ENCODE measurements at places on chromosomes 3 and 15.
A peak's percentile ranks its signal among the peaks of the same experiment; 100 is the strongest.

GRCh38 chr3:81485444-81485865 is 276.0 kb downstream of the GBE1 start:
- no peak for DNase-seq

DNA sequence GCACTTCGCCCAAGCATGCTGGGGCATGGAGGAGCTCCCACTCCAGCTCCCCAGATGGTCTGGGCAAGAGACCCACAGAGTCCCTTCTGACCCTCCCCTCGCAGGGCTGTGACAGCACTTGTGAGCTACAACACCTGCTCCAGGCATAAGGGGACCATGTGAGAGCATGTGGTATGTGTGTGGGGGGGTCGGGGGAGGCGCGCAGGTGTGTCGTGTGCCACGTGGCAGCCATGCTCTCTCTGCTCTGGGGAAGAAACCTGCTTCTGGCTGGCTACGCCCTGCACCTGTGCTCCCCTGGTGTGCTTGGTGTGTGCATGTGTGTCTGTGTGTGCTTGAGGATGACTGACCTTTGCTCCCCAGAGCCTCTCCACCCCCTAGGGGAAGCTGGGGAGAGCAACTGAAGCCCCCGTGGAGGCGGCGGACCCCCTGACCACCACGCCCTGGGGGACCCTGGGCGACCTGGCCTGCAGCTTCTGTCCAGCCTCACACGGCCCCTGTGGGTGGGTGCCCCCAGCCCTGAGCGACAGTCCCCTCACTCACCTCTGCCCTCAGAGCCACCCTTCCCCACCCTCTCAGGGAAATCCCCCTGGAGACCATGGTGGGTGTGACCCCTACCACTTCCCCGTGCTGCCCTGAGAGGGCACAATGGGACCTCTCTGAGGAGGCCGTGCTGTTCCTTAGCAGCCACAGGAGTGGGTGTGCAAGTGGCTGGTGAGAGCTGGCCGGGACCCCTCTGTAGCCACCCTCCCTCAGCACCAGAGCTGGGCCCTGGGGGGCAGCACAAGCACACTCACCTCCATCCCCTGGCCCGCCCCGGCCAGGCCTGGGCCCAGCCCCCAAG is 16.6 kb upstream of the SEC13 start:
- no peak for DNase-seq

DNA sequence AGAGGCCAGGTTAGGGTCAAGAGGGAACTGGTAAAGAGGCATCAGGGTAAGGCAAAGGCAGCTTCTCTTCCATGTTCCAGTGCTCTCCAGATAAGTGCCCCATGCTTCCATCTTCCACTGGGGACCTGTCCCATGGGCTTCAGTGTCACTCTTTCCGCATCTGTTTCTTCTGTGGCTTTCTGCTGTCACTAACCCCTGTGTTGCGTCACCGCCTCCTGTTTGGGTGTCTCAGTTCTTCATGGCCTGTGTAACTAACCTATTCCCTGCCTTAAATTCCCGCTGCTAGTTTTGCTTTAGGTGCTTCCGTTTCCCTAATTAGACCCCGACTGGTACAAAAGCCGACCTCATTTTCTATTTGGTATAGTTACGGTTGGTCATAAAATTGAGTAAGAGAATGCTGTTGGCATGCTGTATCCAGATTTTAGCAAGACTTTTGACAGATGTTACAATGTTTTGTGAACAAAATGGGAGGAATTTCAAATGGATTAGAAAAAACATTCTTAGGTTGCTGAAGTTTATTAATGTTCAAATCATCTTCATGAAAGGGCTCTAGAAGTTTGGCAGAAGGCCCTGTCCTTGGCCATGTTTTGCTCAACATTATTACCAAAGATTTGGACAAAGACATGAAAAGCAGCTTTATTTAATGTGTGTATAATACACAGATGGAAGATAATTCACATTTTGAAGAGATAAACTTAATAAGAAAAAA is 245.3 kb downstream of the BBX start:
- no peak for DNase-seq

GRCh38 chr3:138854940-138855339 is 20.2 kb upstream of the PIK3CB start:
- no peak for DNase-seq

DNA sequence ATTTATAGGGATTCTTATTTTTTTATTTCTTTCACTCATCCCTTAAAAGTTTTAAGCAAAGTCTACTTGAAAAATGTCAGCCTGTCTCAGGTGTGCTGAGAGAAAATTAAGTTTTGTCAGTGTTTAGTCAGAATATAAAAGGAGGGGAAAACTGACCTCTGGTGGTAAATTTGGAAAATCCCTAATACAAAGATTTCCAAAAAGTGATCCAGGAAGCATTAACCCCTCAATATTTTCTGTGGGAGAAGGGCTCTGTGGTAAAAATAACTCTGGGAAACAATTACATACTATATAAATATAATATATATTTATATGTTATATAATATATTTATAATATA is 41.0 kb upstream of the FRMD4B start:
- no peak for DNase-seq

DNA sequence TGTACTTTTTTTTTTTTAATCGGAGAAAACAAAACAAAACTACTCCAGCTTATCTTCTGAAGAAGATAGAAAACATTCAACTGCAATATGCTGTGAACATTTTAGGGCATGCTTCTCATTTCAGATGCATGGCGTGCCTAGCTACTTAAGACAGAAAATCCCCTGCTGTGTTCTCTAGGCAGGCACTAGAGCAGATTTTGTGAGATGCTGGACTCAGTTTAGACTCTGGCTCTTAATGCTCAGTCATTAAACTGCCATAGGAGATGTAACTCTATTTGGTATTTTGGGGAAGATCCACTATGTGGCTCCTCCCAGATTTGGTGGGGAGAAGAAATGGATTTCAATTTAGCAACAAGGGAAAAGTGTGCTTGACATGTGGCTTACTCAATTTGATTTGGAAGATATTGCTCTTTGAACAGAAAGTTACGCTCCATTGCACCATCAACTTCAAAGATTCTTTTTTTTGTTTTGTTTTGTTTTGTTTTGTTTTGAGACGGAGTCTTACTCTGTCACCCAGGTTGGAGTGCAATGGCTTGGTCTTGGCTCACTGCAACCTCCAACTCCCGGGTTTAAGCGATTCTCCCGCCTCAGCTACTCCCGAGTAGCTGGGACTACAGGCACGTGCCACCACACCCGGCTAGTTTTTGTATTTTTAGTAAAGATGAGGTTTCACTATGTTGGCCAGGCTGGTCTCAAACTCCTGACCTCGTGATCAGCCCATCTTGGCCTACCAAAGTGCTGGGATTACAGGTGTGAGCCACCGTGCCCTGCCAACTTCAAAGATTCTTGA is 62.0 kb upstream of the LEKR1 start:
- no peak for DNase-seq

GRCh38 chr3:155853214-155854140 is 750 bp downstream of the SLC33A1 start:
- peak; percentile 45 for DNase-seq

DNA sequence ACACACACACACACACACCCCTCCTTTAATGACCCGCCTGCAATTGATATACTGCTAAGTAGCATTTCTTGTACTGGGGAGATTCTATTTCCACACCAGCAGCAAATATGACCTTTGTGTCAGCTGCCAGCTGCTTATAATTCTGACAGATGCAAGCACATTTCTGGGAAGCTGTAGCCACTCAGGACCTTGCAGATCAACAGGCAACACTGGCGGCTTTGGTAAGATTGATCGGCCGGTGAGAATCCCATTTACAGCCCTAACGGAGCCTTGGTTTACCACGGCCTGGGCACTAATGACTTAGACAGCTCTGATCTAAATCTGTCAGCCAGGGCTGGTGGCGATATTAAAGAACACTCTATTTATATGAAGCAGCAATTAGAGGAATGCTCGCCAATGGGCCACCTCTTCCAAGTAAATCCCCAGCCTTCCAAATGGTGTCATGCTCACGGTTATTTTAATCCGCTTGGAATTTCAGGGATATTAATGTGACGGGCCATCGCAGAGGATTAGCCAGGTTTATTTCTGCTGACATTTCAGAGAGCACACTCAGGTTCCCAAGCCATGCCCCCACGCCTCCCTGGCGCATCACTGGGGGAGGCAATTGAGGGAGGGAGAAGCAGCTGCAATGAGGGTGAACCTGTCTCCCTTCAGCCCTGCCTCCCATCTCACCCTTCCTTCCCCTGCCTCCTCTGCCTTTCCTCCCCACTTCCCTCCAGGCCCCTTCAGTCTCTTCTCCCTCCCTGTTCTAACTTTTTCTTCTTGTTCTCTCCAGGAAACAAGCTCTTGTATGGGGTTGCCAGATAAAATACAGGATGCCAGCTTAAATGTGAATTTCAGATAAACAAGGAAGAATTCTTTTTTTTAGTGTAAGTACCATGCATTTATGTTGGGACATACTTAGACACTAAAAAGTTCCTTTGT is 287.0 kb downstream of the TLE3 start:
- no peak for DNase-seq

DNA sequence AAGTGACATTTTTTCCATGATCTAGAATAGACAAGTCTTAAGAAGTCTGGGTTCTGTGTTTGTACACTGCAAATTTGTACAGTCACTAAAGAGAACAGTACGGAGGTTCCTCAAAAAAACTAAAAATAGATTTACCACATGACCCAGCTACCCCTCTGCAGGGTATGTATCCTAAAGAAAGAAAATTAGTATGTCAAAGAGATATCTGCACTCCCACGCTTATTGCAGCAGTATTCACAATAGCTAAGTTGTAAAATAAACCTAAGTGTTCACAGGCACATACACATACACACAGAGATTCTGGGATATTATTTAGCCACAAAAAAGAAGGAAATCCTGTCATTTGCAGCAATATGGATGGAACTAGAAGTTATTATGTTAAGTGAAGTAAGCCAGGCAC is 120.4 kb downstream of the ZIC1 start:
- DNase-seq = no peak

DNA sequence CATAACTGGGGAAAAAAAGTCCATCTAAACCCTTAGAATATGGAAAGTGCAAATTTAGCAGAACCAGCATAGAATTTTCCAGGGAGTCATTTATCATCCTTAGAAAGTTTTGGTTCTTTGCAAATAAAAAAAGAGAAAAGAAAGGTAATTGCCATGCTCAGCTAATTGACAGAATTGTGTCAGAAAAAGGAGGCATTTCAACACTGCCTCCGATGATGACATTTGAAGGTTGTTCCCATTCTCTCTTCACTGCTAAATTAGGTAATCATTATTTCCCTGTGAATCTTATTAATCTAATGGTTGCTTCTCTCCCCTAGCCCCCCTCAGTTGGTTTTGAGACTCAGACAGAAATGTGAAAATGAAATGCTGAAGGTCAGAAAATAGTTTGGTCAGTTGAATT is 139.2 kb downstream of the PDCD6IP start:
- DNase-seq = no peak

- no peak for DNase-seq
Measured at GRCh38 chr15:66196602-66197001, 56.9 kb downstream of the MEGF11 start.

DNA sequence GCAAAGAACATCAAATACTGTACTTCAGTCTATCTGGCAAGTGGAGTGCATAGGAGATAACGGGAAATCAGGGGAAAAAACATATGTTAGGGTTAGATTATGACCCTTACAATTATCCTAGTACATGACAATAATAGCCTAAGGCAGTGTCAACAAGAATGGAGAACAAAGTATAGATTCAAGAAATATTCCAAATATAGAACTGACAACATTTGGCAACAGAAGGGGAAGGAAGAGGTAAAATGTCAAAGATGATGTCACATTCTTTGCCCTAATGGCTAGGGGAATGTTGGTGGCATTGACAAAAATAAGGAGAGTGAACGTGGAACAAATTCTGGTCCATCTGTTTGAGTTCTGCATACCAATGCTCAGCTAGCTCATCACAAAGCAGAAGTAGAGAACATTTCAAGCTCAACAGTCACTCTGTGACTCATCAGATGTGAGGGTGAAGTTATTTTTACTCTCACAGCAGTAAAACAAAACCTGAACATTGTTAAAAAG is 15.5 kb upstream of the ATP8B4 start:
- no peak for DNase-seq

DNA sequence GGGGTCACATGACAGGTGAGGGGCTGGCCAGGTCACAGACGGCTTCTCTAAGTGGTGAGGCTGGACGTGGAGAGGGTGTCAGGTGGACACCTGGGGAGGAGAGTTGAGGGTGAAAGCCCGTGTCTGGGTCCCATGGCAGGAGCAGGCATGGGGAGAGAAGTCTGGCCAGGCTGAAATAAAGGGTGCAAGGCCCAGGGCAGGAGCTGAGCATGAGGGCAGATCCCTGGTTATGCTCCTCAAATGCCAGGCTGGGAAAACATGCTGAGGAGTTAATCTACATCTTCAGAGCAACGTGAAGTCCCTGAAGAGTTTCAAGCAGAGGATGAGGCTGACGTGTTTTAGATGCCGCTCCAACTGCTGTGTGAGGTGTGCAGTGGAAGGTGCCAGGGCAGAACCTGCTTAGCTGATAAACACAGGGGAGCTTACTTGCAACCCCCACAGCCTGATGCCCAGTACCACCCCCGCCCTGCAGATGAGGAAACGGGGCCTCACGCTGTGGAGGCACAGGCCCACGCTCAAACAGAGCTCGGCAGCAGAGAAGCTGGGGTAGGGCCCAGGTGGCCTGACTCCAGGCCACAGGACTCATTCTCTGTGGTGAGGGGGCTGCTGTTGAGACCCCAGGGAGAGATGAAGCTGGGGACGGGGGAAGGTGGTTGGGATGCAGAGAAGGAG is 40.5 kb downstream of the HCN4 start:
- no peak for DNase-seq

DNA sequence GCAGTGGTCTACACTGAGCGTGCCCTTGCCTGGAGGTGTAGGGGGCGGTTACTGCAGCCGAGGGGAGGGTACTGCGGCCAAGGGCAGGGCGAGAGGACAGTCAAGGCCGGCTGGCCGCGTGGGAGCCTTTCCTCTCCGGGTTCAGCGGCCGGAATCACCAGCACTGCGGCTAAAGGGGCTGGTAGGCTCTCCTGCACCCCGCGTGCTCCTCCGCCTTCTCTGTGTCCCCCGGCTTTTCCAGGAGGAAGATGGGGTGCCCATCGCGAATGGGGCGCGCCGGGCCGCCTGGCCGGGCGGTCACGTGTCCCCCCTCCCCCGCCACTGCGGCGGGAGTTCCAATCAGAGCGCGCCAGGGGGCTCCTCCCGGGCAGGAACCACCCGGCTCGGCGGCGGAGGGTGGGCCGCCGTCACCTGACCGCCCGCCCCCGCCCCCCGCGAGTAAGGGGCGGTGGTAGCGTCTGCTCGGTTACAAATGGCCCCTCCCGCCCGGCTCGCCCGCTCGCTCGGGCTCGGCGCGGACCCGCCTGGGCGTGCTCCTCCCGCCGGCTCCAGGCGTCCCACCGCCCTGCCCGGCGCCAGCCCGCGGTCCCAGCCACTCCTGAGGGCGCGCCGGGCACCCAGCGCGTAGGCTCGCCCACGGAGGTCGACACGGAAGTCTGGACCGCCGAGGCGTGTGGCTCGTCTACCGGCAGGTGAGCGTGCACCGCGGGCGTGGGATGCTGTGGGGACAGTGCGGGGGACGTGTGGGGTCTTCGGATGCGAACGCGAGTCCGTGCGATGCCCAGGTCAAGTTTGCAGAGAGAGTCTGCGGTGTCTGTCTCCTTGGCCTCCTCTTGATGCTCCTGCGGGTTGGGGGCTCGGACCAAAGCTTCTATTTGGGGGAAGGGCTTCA is 242.6 kb upstream of the TOPAZ1 start:
- DNase-seq = no peak

Data from left cardiac atrium (tissue), 4 donors.